ENCODE measurements at places on chromosomes 3 and 15.

GRCh38 chr15:74159773-74160172, 13.7 kb upstream of the ISLR start:
- peaks cover 4% of the 10 kb centered on the region for H3K36me3 ChIP-seq
- H3K27me3 ChIP-seq: peaks cover 65% of the 10 kb centered on the region
- peaks cover 15% of the 10 kb centered on the region for H3K4me1 ChIP-seq

DNA sequence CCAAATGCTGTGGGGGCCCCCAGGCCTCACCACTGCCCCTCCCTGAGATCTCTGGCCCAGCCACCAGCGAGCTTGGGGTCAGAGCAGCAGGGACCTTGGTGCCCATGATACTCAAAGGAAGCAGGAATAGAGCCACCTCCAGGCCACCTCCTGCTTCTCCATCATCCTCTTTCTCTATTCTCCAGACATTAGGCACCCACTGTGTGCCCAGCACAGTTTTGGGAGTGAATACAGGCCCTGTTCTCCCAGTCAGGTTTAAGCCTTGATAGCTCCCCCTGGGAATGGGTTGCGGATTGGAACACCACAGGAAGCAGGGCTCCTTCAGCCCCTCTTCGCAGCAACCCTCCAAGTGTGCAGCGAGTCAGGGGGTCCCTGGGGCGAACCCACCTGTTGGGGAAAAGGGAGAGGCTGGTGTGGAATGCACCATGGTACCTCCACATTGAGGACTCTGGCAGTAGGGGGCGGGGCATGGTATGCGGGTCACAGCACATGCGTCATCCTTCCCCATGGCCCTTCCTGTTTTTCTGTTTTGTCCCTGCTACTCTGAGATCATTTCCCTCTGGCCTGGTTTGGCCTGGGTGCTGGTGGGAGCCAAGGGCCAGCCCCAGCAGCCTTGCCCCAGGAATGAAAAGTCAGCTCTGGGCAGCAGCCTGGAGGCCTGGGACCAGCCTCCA, 14.2 kb upstream of the SEMA3B start:
- no peaks in the 10 kb centered on the region for H3K27me3 ChIP-seq
- H3K4me1 ChIP-seq: peaks cover 14% of the 10 kb centered on the region
- peak overlapping the region; percentile 80 for H3K27ac ChIP-seq

DNA sequence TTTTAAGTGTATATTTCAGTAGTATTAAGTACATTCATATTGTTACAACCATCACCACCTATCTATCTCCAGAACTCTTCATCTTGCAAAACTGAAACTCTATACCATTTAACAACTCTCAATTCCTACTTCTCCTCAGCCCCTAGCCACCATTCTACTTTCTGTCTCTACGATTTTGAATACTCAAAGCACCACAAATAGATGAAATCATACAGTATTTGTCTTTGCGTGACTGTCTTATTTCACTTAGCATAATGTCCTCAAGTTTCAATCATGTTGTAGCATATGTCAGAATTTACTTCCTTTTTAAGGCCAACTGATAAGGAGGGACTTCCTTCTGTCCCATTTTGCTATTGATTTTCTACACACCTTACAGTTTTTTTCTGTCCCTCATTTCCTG, 593.3 kb downstream of the FHIT start:
- no peaks in the 10 kb centered on the region for H3K4me1 ChIP-seq
- DNase-seq: no peak

GRCh38 chr3:48966876-48967361, 23.1 kb upstream of the P4HTM start:
- H3K27me3 ChIP-seq: no peaks in the 10 kb centered on the region
- H3K4me3 ChIP-seq: peak overlapping the region; percentile 61
- DNase-seq: no peak
- H3K36me3 ChIP-seq: no peaks in the 10 kb centered on the region

DNA sequence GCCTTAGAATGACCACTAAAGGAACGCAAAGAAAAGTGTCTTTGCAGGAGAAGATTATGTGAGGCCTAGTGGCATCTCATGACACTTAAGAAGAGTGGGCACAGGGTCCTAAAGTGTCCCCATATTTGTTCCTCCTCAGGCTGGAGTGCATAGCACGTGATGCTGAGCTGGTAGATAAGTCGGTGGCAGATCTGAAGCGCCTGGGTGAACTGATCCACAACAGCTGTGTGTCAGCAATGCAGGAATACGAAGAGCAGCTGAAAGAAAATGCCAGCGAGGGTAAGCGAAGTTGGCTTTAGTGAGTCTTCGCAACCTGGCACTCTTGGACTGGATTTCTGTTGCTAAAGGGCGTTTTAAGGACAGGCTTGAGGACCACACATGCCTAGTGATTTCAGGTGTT, 92.6 kb downstream of the CHD2 start:
- H3K4me3 ChIP-seq: no peak overlapping the region
- H3K27ac ChIP-seq: peak overlapping the region; percentile 83
- H3K4me1 ChIP-seq: peaks cover 25% of the 10 kb centered on the region

GRCh38 chr15:85763157-85763556, 31.6 kb downstream of the KLHL25 start:
- H3K4me3 ChIP-seq: no peak overlapping the region
- peak overlapping the region; percentile 45 for H3K27ac ChIP-seq
- H3K27me3 ChIP-seq: no peaks in the 10 kb centered on the region
- DNase-seq: no peak

DNA sequence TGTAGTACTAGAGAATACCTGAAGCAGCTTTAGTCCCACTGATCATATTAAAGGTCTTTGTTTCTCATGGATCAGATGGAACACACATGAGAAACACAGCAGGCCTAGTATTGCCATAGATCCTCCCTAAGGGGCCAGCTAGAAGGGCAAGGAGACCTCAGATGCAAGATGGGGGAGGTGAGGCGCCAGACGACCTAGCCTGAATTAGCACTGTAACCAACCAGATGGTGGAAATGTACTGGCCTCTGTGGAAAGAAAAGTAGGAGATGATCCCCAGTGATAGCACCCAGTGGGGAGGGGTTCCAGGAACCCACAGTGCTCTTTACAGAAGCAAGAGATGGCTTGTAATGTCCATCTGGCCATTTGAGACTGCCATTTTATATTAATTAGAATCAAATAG, 138.2 kb upstream of the ZNF385D start:
- H3K27me3 ChIP-seq: no peaks in the 10 kb centered on the region
- no peaks in the 10 kb centered on the region for H3K4me1 ChIP-seq
- H3K27ac ChIP-seq: no peak overlapping the region
- no peak for DNase-seq
- H3K36me3 ChIP-seq: no peaks in the 10 kb centered on the region

- H3K27ac ChIP-seq: no peak overlapping the region
- H3K4me3 ChIP-seq: no peak overlapping the region
- H3K27me3 ChIP-seq: no peaks in the 10 kb centered on the region
- DNase-seq: no peak
Measured at GRCh38 chr3:31022716-31023115, 128.3 kb upstream of the GADL1 start.

GRCh38 chr3:127441764-127442163, 148.8 kb downstream of the TPRA1 start:
- peaks cover 29% of the 10 kb centered on the region for H3K27me3 ChIP-seq
- H3K36me3 ChIP-seq: peaks cover 2% of the 10 kb centered on the region
- H3K4me3 ChIP-seq: no peak overlapping the region
- no peak overlapping the region for H3K27ac ChIP-seq
- no peak for DNase-seq

DNA sequence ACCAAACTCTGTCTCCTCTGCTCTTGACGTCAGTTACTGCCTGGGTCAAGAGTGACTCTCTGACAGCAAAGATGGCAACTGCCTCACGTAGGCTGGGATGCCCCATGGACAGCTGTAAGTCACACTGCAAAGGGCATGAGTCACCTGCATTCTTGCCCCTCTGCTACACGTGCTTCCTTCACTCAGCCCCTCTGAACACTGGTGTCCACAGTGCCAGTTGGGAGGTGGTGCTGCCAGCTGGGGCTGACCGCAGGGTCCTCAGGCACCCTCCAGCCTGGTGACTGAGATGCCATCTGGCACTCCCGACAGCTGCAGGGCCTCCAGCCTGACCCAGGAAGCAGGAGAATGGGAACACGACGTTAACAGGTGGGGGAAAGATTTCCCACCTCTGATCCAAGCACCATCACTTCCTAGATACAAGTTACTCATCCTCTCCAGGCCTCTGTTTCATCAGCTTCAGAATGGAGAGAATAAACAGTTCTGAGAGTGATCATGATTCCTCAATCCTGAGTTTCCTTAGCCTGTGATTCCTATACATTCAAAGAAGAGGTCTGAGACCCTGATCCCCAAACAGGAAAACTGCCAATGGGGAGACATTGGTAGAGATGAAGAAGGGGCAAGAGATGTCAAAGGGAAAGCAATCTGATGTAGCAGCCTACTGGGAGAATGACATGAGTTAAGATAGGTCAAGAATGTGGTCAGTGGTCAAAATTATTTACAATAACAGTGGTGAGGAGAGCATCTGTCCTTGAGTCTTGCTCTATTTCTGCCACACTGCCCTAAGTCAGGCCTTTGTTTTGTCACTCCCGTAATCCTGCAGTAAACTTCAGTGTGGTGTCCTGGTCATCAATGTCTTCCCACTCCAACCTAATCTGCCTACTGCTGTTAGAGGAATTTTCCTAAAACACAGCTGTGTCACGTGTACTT, 86.1 kb upstream of the BCL6 start:
- no peak overlapping the region for H3K27ac ChIP-seq
- H3K4me1 ChIP-seq: peaks cover 13% of the 10 kb centered on the region
- H3K36me3 ChIP-seq: no peaks in the 10 kb centered on the region
- DNase-seq: no peak

GRCh38 chr3:43287500-43287873, 1.1 kb downstream of the SNRK start:
- no peaks in the 10 kb centered on the region for H3K27me3 ChIP-seq
- no peak for DNase-seq
- peaks cover 9% of the 10 kb centered on the region for H3K36me3 ChIP-seq
- peak overlapping the region; percentile 96 for H3K27ac ChIP-seq
- H3K4me1 ChIP-seq: peaks cover 44% of the 10 kb centered on the region

DNA sequence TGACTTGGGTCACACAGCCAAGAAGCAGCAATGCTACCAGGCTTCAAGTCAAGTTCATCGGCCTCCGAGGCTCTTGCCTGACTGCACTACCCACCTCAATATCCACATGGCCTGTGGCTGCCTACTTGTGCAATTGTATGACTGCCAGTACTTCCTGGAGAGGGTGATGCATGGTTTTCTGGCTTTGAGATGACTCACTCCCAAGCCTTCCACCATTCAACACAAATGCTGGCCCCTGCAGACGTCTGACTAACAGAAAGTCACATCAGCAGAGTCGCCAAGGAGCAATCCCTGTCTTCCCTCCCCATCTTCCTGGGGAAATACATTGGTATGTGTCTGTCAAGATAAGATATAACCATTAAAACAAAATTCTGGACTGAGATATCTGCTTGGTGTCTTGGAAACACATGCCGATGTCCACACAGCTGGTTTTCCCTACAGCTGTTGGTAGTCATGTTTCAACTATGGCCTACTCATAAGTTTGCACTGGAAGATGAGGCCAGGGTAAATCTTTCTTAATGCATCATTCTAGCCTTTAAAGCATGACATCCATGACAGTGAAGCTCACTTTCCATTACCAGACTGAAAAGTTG, 79.6 kb upstream of the SPATA12 start:
- no peak overlapping the region for H3K4me3 ChIP-seq
- no peak for DNase-seq
- H3K27ac ChIP-seq: no peak overlapping the region
- H3K27me3 ChIP-seq: no peaks in the 10 kb centered on the region

DNA sequence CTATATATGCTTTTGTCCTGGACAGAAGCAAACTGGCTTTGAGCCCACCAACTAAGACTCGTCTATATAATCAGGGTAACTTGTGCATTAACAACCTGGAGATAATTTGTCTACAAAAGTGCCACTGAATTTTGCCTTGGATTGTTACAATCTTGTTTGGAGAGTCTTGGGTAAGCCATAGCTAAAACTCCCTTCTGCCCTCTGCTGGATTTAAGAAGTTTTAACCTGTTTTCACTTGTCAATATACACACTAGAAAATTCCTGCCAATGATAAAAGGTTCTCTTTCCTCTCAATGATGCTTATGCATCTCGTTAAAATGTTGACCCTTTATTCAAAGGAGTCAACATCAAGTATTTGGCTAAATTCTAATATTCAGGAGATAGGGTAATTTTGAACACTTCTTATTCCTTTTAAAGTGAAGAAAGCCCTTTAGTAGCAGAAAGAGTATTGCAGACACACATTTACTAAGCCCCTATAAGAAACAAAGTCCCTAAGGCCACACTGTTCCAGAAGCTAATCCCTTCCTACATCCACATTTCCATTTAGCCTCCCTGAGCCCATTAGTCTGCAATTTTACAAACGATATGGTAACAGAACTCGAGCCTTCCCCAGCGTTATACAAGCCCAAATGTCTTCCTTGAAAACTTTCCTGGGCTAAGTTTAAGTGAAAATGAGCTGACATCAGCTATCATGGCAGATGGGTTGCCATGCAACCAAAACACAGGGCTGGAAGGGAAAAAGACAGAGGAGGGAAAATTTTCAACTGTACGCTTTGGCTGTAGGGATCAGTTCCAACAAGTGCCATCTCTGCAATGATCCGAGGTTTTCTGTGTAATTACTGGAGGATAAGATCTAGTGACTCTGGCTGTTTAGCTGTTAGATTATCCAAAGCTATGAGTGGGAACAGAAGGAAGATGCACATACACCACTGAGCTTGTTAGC, 75.9 kb upstream of the FGF12 start:
- H3K27ac ChIP-seq: no peak overlapping the region
- peaks cover 11% of the 10 kb centered on the region for H3K4me1 ChIP-seq
- no peaks in the 10 kb centered on the region for H3K36me3 ChIP-seq
- H3K27me3 ChIP-seq: no peaks in the 10 kb centered on the region
- no peak overlapping the region for H3K4me3 ChIP-seq
- no peak for DNase-seq

GRCh38 chr15:29844290-29844903, 22.1 kb upstream of the TJP1 start:
- peaks cover 2% of the 10 kb centered on the region for H3K36me3 ChIP-seq
- no peaks in the 10 kb centered on the region for H3K4me1 ChIP-seq
- peaks cover 16% of the 10 kb centered on the region for H3K27me3 ChIP-seq
- DNase-seq: no peak

- no peak overlapping the region for H3K27ac ChIP-seq
- no peak overlapping the region for H3K4me3 ChIP-seq
- no peaks in the 10 kb centered on the region for H3K4me1 ChIP-seq
- peaks cover 45% of the 10 kb centered on the region for H3K27me3 ChIP-seq
- DNase-seq: no peak
Measured at GRCh38 chr3:72205297-72205826, 420.4 kb upstream of the PROK2 start.

GRCh38 chr3:130658678-130659077, 88.0 kb downstream of the PIK3R4 start:
- H3K4me3 ChIP-seq: no peak overlapping the region
- H3K36me3 ChIP-seq: no peaks in the 10 kb centered on the region
- H3K27ac ChIP-seq: no peak overlapping the region

- DNase-seq: no peak
- H3K27me3 ChIP-seq: peaks cover 21% of the 10 kb centered on the region
- H3K4me3 ChIP-seq: no peak overlapping the region
Measured at GRCh38 chr3:39644176-39644575, 165.2 kb upstream of the MYRIP start.

GRCh38 chr3:161244538-161244937, 23.4 kb downstream of the NMD3 start:
- H3K27ac ChIP-seq: peak overlapping the region; percentile 67
- H3K4me3 ChIP-seq: no peak overlapping the region
- no peak for DNase-seq
